ENCODE measurements at places on chromosomes 12 and 14.

GRCh38 chr12:79344855-79345847, 345.6 kb downstream of the PAWR start:
- DNase-seq = peak; percentile 85

DNA sequence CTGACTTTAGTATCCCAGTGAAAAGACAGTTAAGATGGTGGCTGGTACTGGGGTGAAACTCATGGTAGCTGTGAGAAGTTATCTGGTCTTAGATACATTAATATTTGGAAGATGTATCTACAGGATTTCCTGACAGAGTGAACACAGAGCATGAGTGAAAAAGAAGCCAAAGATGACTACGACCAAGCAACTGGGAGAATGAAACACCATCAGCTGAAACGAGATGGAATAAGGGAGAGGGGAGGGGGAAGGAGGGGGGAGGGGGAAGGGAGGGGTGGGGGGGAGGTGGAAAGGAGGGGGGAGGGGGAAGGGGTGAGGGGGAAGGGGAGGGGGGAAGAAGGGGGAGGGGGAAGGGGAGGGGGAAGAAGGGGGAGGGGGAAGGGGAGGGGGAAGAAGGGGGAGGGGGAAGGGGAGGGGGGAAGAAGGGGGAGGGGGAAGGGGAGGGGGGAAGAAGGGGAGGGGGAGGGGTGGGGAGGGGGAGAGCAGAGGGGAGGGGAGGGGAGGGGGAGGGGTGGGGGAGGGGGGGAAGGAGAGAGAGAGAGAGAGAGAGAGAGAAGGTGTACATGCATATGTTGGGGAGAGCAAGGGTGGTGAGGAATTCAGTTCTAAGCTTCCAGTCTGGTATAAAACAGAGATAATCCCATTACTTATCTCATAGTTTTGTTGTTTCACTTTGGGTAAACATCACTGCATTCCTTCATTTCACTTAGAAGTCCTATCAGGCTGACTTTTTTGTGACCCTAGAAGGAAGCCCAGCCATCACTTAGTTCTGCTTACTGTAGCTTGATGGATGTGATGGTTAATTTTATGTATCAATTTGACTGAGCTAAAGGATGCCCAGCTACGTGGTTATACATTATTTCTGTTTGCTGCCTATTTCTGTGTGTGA, 73.9 kb downstream of the SPPL3 start:
- no peak for DNase-seq

GRCh38 chr14:91323671-91324605, 79.4 kb upstream of the GPR68 start:
- peak; percentile 88 for DNase-seq

DNA sequence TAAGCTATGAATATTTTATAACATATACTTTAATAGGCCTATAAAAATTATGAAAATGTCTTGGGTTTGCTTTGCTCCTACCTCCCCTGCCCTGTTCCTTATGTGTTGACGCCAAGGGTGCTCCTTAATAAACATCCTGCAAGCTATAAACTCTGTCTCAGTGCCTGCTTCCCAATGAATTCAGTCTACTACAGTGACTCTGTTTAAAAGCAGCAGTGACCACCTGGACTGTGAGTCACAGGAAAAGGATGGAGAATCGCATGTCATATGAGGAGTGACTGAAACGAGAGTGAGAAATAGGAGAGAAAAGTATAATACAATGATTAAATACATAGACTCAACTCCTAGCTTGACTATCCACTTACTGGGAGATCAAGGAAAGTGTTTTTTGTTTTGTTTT, 41.1 kb upstream of the CFAP54 start:
- DNase-seq = no peak

DNA sequence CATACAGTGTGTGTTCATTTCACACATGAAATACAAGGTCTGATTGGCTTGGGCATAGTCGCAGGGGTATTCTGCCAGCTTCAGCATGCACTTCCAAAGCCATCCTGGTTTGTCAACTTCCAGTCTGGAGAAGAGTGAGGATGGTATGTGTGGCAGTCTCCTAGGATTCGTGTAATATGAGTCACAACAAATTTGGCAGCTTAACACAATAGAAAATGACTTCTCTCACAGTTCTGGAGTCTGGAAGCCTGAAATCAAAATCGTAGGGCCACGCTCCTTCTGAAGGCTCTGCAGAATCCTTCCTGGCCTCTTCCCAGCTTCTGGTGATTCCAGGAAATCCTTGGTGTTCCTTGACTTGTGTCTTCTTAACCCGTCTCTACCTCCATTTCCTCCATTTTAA, 167.5 kb downstream of the PPM1H start:
- no peak for DNase-seq

GRCh38 chr12:88693837-88694445, 113.7 kb upstream of the KITLG start:
- DNase-seq = no peak

DNA sequence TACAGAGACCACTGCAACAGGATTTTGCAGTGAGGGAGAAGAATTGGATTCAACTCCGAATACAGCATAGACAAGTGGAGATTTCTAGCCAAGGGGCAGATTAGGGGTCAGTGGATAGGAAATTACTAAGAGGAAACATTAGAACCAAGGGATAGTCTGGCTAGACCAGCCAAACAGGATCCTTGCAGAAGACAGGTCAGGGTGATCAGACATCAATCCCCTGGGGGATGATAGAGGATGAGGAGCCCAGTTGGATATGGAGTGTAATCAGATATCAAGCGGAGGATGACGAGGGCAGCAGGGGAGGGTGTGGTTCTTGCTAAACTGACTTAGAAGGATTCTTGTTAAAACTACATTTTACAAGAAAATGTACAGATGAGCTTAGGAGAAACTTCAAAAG, 424.4 kb downstream of the DAD1 start:
- DNase-seq = no peak

DNA sequence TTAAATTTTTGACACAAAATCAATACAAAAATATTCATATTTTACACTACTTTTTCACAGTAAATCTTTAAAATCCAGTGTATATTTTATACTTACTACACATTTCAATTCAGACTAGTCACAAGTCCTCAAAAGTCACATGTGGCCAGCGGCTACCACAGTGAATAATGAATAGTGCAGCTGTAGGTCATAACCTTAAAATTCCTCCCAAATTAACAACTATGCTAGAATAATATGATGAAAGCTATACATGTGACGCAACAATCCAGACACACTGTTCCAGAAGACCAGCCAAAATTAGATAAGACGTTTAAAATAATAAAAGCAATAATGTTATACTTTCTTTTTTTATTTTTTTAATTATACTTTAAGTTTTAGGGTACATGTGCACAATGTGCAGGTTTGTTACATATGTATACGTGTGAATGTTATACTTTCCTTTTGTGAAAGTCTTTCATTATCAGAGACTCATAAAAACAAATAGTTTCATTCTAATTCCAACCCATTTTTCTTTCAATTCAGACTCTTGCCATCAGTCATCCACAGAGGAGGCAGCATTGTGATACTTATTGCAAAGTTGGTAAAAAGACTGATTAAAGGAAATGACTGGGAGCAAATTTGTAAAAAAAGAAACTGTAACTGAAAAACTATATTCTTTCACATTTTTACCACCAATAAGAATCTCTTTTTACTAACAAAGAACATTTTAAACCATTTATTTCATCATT, 67.0 kb downstream of the C2CD5 start:
- no peak for DNase-seq

DNA sequence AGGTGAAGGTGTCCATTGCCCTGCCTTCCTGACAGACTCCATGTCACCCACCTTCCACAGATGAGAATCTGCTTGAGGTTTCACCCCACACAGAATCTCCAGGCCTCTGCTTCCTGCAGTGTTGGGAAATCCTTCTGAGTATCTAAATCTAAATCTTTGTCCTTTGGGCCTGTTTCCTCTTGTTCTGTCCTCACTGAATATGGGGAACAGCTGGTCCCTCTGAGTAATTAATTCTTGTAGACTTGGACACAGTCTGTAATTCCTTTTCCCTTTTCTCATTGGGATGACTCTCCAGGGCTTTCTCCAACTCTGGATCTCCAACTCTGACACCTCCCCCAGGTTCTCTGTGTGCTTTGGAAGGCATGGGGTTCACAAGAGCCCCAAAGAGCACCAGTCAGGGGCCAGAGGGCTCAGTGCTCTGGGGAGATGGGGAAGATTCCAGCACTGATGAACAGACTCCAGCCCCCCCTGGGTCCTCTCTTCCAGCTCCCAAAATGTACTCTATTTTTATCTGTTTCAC, 2.3 kb upstream of the ACVRL1 start:
- no peak for DNase-seq

GRCh38 chr12:129052373-129052772, 199.1 kb downstream of the GLT1D1 start:
- no peak for DNase-seq

GRCh38 chr14:85037411-85037810, 492.5 kb upstream of the FLRT2 start:
- DNase-seq = no peak

DNA sequence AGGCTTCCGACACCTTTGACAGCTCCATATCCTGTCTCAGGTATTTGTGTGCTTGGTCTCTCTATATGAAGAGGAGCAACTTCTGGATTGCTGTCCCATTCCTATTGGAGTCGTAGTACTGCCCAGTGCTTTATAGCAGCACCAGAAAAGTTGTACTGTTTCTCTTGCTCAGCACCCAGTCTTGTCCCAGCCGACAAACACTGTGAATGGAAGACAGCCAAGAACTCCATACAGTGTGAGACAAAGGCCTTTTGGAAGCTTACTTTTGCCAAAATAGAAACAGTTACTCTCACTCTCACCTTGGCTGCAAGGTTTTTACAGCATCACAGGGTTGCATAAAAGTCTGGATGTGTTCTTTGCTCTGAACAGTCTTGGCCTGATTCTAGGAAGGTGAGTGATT, 105.3 kb downstream of the TGFB3 start:
- DNase-seq = no peak

DNA sequence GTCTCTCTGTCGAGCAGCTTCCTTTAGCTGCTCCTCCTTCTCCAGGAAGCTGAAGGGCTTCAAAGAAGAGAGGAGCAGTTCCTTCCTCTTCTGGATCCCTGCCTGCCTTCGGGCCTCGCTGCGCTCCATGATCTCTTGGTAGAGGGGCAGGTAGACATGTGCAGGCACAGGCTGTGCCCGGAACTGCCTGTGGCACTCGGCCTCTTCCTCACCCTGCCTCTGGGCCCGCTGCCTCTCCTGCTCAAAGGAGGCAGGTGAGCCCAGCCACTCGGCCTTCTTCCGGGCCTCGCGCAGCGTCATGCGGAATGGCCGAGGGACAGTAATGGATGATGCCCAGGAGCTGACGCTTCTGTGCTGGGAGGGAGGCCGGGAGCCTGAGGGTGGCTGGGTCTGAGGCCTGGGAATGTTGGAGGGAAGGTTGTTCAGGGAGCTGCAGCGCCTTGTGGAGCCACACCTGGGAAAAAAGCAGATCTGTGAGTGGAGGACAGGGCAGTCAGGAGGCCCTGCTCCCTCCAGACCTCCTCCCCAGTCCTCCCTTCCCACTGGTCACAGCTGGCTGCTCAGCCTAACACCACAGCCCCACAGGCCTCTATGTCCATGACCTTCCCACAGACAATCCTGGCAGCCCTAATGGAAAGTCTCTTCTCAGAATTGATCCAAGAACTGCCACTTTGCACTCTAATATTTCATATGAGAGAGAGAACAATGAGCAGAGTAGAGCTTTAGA, 5.3 kb downstream of the FAM161B start:
- DNase-seq = no peak

GRCh38 chr14:104541905-104542465, 37.6 kb upstream of the C14orf180 start:
- DNase-seq = no peak

DNA sequence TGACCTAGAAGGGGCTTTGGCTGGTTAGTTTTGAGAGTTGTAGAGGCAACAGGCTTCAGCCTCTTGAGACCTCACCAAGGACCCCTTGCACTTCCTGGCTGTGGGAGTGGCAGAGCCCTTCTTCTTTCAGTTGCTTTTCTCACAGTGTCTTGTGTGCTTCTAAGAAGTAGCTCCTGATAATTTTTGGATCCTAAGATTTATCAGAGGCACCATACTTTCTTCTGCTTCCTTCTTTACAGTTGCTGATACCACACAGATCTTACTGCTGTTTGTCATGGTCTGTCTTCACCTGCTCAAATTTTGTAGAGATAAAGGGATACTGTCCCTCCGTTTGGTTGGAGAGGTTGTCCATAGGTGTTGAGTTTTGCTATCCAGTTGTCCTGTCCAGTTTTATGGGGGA, 33.8 kb downstream of the VRK1 start:
- DNase-seq = no peak

DNA sequence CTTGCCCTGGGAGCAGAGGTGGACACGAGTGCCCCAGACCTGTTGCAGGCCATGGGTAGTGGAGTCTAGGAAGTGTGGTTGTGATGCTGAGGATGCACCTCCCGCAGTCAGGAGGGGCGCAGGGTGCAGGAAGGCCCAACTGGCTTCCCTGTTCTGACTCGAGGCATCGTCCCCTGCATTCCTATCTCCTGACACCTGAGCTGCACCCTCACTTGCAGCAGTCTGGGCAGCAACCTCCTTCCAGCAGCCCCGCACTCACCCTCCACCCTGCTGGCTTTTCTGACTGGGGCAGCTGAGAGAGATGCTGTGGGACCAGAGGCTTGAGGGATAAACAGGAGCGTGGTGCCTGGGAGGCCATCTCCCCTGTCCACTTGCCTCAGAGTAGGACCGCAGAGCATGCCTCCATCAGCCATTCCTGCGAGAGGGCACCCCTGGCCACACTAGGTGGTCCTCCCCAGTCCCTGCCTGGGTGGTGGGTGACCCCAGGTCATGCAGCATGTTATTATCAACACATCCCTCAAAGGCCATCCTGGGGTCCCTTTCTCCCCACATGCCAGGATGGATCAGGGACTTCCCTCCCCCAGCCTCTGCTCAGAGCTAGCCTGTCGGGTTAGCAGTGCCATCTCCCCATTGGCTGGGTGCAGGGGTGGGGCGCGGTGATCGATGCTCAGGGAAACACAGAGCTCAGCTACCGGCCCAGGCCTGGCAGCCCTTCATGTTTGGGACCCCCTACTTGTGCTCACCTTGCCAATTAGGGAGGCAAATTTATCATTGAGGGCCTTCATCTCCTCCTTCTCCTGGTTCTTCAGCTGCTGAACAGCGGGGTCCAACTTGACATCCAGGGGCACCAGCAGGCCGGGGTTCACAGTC, 719 bp downstream of the KRT80 start:
- DNase-seq = no peak

GRCh38 chr14:23103581-23103980, 1.2 kb downstream of the CIROP start:
- DNase-seq = no peak

DNA sequence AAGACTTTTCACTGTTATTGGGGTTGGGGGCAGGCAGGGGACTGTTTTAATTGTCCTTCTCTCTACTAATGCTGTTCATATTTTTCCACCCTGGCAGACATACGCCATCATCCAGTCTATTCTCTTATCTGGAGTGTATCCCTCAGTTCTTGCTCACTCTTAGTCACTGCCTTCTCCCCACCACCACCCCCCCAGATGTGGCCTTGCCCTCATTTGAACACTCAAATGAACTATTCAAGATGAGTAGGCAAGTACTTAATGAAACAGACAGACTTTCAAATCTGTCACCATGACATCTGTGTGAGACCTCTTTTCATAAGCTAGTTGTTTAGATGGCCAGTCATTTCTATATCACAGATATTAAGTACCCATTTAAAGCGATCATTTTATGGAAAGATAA, 10.1 kb downstream of the NUDT4 start:
- no peak for DNase-seq

Data from NCI-H510A treated with DMSO at 0.1 percent for 48 hours (cell line).